T-cell (primary cell): ENCODE measurements at places on chromosomes 7 and 10.
A peak's percentile ranks its signal among the peaks of the same experiment; 100 is the strongest.

DNA sequence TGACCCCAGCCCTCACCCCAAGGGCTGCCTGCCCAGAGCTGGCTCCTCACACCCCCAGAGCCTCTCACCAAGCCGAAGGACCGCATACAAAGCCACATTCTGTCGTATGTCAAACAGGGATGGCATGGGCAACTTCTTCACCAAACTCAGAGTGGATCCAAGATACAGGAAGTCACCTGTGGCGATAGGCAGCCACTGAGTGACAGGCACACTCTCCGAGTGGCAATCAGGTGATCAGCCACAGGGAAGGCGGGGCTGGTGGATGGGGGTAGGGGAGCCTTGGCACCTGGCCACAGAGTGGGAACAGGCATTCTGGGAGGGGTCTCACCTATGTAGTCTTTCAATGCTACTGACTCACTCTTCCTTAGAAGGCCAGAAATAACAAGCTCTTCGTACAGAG, 7.1 kb upstream of the ASB10 start:
- no peak overlapping the region for H3K4me3 ChIP-seq
- H3K4me1 ChIP-seq = no peaks in the 10 kb centered on the region
- no peaks in the 10 kb centered on the region for H3K36me3 ChIP-seq
- H3K27ac ChIP-seq = no peak overlapping the region

DNA sequence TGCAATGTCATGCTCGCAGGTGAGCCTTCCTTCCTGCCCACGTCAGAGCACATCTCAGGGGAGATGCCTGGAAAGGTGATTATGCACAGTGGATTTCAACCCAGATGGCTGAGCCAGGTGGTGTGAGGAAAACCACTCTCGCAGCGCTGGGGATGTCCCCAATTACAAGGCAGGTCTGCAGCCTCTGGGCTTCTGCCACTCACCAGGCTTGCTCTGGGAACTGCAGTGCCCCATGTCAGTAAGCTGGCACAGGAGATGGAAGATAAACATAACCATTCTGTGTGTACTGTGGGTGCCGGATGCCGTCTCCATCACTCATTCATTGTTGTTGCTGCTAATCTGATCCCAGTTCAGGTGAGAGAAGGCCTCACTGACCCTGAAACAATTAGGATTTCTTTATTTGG, 222.9 kb upstream of the PITRM1 start:
- no peak for DNase-seq
- peaks cover 19% of the 10 kb centered on the region for H3K27me3 ChIP-seq
- H3K27ac ChIP-seq = no peak overlapping the region
- H3K4me3 ChIP-seq = no peak overlapping the region
- H3K36me3 ChIP-seq = no peaks in the 10 kb centered on the region

GRCh38 chr10:132115732-132116131, 50.0 kb downstream of the JAKMIP3 start:
- DNase-seq = no peak
- no peaks in the 10 kb centered on the region for H3K36me3 ChIP-seq
- H3K27ac ChIP-seq = no peak overlapping the region
- peaks cover 12% of the 10 kb centered on the region for H3K27me3 ChIP-seq
- H3K4me3 ChIP-seq = no peak overlapping the region

GRCh38 chr10:99966306-99966705, 43.4 kb downstream of the DNMBP start:
- H3K36me3 ChIP-seq = peaks cover 7% of the 10 kb centered on the region
- no peak overlapping the region for H3K27ac ChIP-seq
- no peak overlapping the region for H3K4me3 ChIP-seq
- DNase-seq = no peak

- no peaks in the 10 kb centered on the region for H3K27me3 ChIP-seq
- H3K36me3 ChIP-seq = no peaks in the 10 kb centered on the region
- H3K4me3 ChIP-seq = no peak overlapping the region
- no peak overlapping the region for H3K27ac ChIP-seq
- H3K4me1 ChIP-seq = no peaks in the 10 kb centered on the region
Observed at GRCh38 chr7:114874170-114874569, 47.7 kb upstream of the MDFIC start.

DNA sequence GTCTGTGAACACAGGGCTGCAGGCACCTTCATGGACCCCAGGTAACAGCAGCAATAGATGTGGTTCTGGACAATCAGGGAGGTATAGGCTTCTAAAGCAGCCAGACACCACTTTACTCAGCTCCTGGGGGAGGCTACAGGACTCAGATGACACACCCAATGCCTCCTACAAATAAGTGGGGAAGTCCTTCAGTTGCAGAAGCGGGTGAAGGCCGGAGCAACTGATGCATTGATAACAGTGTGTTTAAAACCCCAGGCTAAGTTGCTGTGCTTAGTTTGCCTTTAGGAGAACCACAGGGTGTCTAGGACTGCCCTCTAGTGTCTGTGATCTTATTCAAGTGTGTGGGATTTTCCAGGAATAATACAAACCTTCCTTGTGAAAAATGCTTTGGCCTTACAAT, 5.9 kb upstream of the ITGA8 start:
- H3K27ac ChIP-seq = no peak overlapping the region
- no peak for DNase-seq
- H3K36me3 ChIP-seq = no peaks in the 10 kb centered on the region
- H3K4me3 ChIP-seq = no peak overlapping the region
- peaks cover 12% of the 10 kb centered on the region for H3K27me3 ChIP-seq
- H3K4me1 ChIP-seq = no peaks in the 10 kb centered on the region

DNA sequence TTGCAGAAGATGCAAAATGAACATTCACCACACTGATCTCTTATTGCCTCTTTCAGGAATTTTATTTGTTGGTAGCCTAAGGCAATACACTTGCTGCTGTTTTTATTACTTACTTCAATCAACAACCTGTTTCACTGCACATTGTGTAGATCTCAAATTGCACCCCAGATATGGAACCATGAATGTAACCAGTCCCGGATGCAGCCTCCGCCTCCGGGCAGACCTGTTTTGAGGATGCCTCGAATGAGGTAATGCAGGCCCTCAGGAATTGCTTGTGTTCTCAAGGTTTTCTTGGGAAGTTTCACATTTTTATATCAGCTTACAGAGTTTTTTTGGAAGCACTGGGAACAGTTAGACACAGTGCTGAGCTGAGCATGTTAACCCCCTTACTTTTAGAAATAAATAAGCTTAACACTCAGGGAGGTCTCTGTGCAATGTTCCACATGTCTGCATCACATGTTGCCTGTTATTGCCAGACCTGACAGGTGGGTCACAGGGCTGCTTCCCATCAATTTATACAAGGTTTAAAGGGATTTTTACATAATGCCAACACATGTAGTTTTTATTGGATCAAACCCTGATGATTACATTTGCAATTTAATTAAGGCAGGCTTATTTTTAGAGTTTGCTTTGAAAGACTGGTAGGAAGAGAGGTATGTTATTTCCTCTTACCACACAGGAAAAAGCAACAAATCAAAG, 193.1 kb upstream of the POM121L12 start:
- no peaks in the 10 kb centered on the region for H3K4me1 ChIP-seq
- no peaks in the 10 kb centered on the region for H3K36me3 ChIP-seq
- no peak overlapping the region for H3K27ac ChIP-seq
- no peaks in the 10 kb centered on the region for H3K27me3 ChIP-seq
- H3K4me3 ChIP-seq = no peak overlapping the region

DNA sequence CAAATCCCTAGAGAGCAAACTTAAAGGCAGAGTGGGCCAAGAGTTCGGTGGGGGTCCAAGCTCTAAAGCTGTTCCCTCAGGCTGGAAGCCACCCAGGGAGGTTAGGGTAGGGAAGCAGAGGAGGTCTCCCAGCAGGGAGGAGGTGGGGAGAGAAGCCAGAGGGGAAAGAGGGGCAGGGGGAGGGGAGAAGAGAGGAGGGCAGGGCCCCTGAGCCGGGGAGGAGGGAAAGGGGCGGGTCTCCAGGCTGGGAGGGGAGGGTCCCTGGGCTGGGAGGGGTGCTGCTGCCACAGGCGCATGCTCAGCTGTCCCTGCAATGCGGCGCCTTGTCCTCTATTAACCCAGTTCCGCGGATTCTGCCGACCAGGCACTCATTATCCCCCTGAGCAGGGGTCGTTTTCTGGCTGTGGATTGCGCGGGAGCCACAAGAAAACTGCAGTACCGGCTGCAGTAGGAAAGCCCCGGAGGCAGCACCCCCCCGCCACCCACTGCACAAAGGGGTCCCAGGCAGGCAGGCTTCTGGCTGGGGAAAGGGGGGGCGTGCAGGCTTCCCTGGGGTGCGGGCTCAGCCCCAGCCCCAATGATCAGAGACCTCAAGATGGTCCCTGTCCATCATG, 49.3 kb downstream of the CAMK2B start:
- H3K27ac ChIP-seq = no peak overlapping the region
- H3K4me3 ChIP-seq = no peak overlapping the region
- DNase-seq = no peak
- peaks cover 13% of the 10 kb centered on the region for H3K27me3 ChIP-seq
- no peaks in the 10 kb centered on the region for H3K4me1 ChIP-seq
- no peaks in the 10 kb centered on the region for H3K36me3 ChIP-seq

- H3K27me3 ChIP-seq = no peaks in the 10 kb centered on the region
- H3K27ac ChIP-seq = no peak overlapping the region
- no peak overlapping the region for H3K4me3 ChIP-seq
- DNase-seq = no peak
- no peaks in the 10 kb centered on the region for H3K36me3 ChIP-seq
- no peaks in the 10 kb centered on the region for H3K4me1 ChIP-seq
Observed at GRCh38 chr10:33754052-33754451, 419.6 kb upstream of the NRP1 start.

DNA sequence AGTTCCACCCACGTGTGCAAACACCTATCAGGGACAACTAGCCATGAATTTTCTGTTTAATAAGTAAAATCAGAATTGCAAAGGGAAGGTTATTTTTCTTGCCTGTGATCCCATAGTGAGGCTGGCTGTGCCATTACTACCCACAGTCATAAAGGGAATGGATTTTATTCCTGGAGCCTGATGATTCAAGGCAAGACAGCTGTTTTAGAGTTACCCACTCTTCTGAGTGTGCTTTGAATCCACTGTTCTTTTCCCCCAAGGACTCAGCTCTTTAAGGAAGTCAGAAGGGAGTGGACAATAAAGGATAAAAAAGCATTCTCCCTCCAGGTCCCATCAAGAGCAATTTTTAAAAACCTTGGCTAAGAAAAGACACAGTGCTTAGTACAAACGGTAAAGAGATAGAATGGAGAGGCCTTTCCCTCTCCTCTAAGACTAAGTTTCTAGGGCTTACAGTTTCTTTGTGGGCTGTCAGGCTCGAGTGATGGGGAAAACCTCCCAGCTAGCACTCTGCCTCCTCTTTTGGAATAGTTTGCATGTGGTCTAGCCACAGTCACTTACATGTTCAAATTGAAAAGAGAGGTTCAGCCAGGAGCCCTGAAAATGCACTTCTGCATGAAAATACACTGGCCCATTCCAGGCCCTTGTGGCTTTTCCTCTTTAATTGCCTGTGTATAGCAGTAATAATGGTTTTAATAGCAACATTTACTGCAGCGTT, 5.1 kb upstream of the LRRC4 start:
- peaks cover 2% of the 10 kb centered on the region for H3K27me3 ChIP-seq
- no peak for DNase-seq
- peaks cover 7% of the 10 kb centered on the region for H3K4me1 ChIP-seq
- no peak overlapping the region for H3K27ac ChIP-seq
- H3K36me3 ChIP-seq = no peaks in the 10 kb centered on the region

GRCh38 chr7:125572414-125572813, 642.8 kb upstream of the POT1 start:
- DNase-seq = no peak
- no peaks in the 10 kb centered on the region for H3K36me3 ChIP-seq
- H3K27ac ChIP-seq = no peak overlapping the region
- no peaks in the 10 kb centered on the region for H3K27me3 ChIP-seq
- H3K4me1 ChIP-seq = no peaks in the 10 kb centered on the region
- H3K4me3 ChIP-seq = no peak overlapping the region

GRCh38 chr10:132401401-132402118, 4.6 kb downstream of the PWWP2B start:
- H3K27ac ChIP-seq = no peak overlapping the region
- no peaks in the 10 kb centered on the region for H3K27me3 ChIP-seq
- H3K36me3 ChIP-seq = peaks cover 9% of the 10 kb centered on the region
- H3K4me3 ChIP-seq = no peak overlapping the region
- H3K4me1 ChIP-seq = peaks cover 38% of the 10 kb centered on the region

GRCh38 chr10:16681521-16681920, 135.7 kb downstream of the RSU1 start:
- H3K4me1 ChIP-seq = no peaks in the 10 kb centered on the region
- DNase-seq = no peak
- no peak overlapping the region for H3K27ac ChIP-seq
- H3K27me3 ChIP-seq = no peaks in the 10 kb centered on the region

DNA sequence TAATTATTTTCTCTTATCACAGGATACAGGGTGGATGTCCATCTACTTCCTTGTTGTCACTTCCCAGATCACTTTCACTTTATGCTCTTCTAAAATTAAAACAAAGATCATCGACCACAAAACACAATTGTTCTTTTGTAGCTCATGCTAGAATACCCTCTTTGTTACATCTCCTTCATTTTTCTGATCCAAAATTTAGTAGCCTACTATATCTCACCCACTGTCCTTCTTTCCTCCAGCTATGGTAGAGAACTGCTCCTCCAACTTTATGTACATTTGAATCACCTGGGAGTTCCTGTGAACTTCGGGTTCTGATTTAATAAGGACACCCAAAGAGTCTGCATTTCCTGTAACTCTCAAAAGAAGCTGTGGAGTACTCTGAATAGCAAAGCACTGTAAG, 1.2 kb upstream of the AHR start:
- no peak overlapping the region for H3K4me3 ChIP-seq
- no peak for DNase-seq
- H3K27ac ChIP-seq = peak overlapping the region; percentile 75
- H3K4me1 ChIP-seq = peaks cover 24% of the 10 kb centered on the region

- H3K4me3 ChIP-seq = no peak overlapping the region
- no peaks in the 10 kb centered on the region for H3K36me3 ChIP-seq
- no peaks in the 10 kb centered on the region for H3K27me3 ChIP-seq
- H3K27ac ChIP-seq = no peak overlapping the region
- DNase-seq = no peak
- H3K4me1 ChIP-seq = no peaks in the 10 kb centered on the region
Observed at GRCh38 chr7:42077271-42078135, 159.5 kb downstream of the GLI3 start.

GRCh38 chr10:114735946-114736345, 77.9 kb upstream of the ABLIM1 start:
- DNase-seq = no peak
- no peaks in the 10 kb centered on the region for H3K36me3 ChIP-seq
- no peak overlapping the region for H3K4me3 ChIP-seq
- H3K4me1 ChIP-seq = no peaks in the 10 kb centered on the region
- H3K27ac ChIP-seq = no peak overlapping the region
- no peaks in the 10 kb centered on the region for H3K27me3 ChIP-seq

GRCh38 chr7:149195180-149196150, at the start of gene ZNF282:
Gene ZNF282 (plus strand): TSS chr7:149195546. CDS start chr7:149195590, 44 bp downstream.
- no peaks in the 10 kb centered on the region for H3K36me3 ChIP-seq
- peaks cover 2% of the 10 kb centered on the region for H3K27me3 ChIP-seq
- peak within 1 kb of the TSS; percentile 90 for H3K4me3 ChIP-seq
- H3K27ac ChIP-seq = peak within 1 kb of the TSS; percentile 56
- peaks cover 2% of the 10 kb centered on the region for H3K4me1 ChIP-seq
